Epithelial cell of esophagus (primary cell): ENCODE measurements at places on chromosomes 7 and 10.

DNA sequence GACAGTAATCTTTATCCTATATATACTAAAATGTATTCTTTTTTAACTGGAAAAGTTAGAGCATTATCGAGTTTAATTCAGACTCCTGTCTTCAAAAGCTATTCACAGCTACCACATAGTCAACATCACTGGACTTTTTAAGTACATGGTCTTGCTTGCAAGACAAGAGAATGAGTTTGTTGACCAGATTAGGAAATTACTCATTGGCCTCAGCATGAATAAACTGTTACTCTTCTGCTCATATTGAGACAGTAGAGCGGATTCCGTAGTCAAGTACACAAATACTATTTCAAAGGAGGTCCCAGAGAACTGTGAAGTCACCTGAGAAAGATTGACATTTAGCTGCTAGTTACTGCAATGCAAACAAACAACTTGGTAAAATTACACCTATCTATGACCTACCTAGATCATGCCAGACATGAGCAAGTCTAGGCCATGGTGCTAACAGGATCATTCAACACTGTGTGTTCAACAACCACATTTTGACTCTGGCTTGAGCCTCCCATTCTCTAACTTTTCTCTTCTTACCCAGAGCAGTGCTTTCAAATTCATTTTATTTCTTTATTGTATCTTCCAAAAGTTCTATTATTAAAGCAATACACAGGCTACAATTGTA is 280.9 kb downstream of the NEBL start:
- no peak for DNase-seq

DNA sequence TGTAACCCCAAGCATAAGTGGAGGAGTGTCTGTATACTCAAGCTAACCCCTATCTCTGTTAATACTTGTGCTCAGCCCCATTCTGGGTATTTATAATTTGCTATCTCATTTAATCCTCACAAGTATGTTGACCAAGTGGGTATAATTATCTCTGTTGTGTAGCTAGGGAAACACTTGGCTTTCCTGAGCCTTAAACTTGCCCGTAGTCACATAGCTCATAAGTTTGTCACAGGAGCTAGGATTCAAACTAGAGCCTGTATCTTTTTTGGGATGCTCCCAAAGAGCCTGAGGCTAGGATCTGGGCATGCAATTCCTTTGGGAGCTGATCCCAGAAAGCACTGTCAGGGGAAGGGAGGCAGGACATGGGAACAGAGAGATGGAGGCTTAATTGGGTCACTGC is 377.4 kb downstream of the GALNT17 start:
- DNase-seq, result no peak

DNA sequence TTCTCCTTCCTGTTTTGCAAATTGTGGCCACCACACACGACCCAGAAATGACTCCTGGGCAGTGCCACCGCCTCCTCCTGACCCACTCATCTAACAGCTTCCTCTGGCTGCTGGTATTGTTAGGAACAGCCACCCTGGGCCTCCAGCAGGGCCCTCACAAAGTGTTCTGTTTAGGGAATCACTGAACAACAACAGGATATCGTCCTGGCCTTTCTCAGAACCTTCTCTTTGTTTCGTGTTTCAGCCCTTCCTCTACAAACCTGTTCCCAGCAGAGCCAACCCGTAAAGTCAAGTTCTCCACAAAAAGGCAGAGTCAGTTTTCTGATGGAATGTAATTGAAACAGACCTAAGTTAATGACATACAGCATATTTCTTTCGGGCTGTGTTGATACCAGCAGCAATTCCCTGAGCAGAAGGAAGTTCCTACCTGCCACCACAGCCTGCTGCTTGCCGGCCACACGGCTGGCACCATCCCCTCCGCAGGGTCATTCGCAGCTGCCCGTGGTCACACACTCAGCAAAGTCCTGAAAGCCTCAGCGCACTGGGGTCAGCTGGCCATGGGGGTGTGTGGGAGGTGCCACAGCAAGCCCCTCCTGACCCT is 91.7 kb upstream of the PITRM1 start:
- no peak for DNase-seq

DNA sequence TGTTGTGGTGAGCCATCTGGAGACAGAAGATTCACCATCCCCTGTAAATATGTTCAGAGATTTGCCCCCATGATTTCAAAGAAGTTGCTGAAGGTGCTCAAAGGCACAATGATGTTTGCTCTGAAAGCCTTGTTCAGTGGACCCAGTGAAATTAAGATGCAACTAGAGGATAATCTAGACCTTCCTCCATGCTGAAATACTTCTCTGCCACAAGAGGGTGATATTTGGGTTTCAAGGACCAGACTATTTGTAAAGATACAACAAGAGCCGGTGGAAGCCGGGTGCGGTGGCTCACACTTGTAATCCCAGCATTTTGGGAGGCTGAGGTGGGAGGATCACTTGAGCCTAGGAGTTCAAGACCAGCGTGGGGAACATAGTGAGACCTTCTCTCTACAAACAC is 13.5 kb upstream of the MSRB2 start:
- no peak for DNase-seq

GRCh38 chr7:133827707-133828623 is 299.2 kb upstream of the LRGUK start:
- DNase-seq, result peak; percentile 87

DNA sequence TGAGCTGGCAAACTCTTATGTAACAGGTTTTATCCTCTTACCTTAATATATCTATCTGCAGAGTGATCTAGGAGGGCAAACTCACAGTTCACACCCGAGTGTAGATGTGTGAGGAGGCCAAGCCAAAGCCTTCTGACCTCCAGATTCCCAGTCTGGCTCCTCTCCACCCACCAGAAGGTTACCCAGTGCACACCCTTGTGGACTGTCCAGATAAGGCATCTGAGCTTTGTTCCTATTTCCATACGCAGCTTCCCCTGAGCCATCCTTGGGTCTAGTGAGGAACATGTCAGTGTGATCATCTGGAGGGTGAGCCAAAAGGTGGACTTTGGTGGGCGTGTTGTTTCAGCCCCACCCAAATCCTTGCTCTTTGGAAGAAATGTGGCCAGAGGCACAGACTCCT is 203.0 kb upstream of the MEOX2 start:
- peak; percentile 14 for DNase-seq

GRCh38 chr10:21490028-21490710 is 35.3 kb downstream of the SKIDA1 start:
- DNase-seq, result no peak

DNA sequence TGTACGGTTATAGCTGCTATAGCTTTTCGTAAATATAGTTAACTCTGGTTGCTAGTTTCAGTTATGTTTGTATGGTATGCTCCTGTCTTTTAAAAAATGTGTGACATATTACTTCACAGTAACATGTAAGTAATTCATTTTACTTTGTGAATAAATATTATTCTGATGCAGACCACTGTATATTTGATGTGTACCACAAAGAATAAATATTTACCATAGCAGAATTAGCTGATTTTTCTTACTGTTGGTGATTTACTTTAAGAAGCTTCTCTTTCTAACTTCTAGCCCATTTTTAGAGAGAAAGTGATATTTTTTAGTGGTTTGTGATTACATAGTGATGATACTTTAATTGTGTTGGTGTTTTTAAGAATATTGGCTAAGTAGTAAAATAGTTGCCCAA is 292.8 kb downstream of the BBS9 start:
- DNase-seq, result no peak

DNA sequence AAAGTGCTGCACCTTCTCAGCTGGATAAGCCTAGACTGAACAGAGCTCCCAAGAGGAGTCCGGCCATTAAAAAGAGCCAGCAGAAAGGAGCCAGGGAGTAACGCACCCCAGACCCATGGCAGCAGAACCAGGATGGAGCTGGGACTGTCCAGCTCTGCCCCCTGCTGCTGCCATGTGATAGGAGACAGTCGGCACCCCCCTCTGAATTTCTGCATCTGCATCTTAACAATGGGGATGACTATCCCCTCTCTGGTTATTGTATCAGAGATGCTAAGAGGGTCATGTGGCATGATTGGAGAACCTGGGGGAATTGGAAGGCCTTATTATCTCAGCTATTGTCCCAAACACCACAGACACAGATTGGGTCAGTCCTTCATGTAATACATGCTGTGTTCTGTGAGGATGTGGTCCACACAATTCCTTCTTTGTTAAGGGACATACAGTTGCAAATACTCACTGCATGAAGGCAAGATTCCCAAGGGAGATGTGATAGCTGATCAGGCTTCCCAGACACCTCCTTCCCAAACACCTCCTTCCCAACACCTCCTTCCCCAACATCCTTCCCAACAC is 29.3 kb downstream of the PLEKHS1 start:
- no peak for DNase-seq

GRCh38 chr10:110775406-110775805 is 96.3 kb upstream of the PDCD4 start:
- no peak for DNase-seq

GRCh38 chr7:150322114-150322832 is 882 bp upstream of the LRRC61 start:
- no peak for DNase-seq

DNA sequence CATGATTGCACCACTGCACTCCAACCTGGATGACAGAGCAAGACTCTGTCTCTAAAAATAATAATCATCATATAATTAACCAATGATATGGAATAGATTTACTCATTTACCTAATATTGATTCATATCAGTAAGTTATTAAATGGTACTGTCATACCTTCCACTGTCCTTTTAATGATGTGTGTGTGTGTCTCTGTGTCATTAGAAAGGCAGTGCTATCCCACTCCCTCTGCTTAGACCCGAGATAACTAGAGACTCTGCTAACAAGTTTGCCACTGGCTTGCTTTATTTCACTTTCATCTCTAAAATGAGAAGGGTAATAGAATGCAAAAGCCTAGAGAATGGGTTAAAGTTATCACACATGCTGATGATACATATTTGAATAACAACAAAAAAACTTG is 21.1 kb downstream of the MCM10 start:
- DNase-seq, result no peak

DNA sequence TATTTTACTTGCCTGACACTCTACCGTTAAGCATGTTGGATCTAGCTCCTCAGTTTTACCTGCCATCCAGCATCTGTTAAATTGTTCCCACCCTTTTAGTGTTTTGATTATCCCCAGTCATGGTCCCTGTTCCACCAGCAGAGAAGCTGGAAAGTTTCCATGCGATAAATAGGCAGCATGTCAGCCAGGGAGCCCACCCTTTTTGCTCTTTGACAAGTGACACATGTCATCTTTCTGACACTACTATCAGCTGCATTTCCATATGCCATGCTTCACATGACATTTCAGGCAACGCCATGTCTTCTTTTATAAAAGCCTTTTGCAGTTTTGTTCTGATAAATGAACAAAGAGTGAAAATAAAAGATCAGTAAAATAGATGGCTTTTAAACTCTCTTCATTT is 310.8 kb downstream of the MAGI2 start:
- no peak for DNase-seq
